ENCODE measurements at places on chromosomes 7 and 10.

GRCh38 chr10:1085258-1085657 is 29.1 kb downstream of the WDR37 start:
- no peak for DNase-seq

DNA sequence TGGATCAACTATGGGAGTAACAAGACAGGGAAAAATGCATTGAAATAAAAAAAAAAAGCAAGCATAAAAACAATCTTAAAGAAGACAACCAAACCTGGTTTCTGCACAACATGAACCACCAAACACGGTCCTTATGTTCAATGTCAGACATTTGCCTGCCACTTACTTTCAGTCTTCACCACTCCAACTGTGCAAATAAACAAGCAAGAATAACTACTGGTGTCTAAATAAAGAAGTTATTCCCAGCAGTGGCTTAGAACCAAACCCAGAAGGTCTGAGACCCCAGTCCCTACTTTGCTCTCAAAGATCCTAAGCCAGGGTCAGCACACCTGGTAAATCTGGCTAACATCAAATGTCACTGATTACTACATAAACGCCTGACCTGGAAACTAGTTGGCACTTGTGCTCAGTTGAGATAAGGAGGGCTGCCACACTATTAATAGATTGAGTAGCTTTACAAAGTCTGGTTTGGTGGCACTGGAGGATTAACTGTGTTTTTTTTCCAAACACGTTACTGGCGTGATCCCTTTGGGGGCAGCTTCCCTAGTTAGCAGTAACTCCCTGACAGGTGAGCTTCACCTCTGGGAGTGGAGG is 62.7 kb upstream of the ABLIM1 start:
- DNase-seq, result no peak

DNA sequence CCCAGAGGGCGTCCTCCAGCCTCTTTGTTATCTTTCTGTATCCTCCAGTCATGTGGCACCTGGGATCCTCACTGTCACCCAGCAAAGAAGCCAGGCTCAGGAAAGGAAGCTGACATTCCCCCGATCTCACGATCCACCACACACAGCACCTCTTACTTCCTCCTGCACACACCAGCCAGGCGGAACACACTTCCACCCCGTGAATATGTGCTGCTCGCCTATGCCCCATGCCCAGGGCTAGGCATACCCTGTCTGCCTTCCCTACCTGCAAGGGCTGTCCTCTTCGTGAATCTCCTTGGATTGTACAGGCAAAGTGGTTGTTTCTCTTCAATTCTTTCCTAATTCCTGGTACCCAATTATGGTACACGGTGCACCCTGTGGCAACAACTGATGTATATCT is 191.0 kb downstream of the TNS3 start:
- DNase-seq, result no peak

DNA sequence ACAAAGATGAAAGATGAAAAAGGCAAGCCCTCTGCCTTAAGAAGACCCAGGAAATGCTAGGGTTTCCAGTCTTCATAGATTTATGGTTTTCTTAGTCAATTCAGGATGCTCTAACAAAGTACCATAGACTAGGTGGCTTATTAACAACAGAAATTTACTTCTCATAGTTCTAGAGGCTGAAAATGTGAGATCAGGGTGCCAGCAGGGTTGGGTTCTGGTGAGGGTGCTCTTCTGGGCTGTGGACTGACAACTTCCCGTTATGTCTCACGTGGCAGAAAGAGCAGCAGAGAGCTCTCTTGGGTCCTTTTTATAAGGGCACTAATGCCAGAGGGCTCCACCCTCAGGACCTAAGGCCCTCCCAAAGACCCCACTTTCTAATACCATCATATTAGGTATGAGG is 23.7 kb downstream of the ELMO1 start:
- no peak for DNase-seq

GRCh38 chr7:127943541-127944521 is 87.4 kb downstream of the LRRC4 start:
- DNase-seq, result no peak

- DNase-seq, result no peak
Measured at GRCh38 chr7:24757353-24758275, at the start of gene GSDME. Gene GSDME, minus strand, starts transcription at chr7:24757464. Its CDS starts 7,690 bp downstream, at chr7:24749774.

- peak; percentile 12 for DNase-seq
Measured at GRCh38 chr10:2791774-2792443, 275.4 kb upstream of the PFKP start.

GRCh38 chr10:103982639-103983038 is 15.7 kb downstream of the SLK start:
- no peak for DNase-seq

DNA sequence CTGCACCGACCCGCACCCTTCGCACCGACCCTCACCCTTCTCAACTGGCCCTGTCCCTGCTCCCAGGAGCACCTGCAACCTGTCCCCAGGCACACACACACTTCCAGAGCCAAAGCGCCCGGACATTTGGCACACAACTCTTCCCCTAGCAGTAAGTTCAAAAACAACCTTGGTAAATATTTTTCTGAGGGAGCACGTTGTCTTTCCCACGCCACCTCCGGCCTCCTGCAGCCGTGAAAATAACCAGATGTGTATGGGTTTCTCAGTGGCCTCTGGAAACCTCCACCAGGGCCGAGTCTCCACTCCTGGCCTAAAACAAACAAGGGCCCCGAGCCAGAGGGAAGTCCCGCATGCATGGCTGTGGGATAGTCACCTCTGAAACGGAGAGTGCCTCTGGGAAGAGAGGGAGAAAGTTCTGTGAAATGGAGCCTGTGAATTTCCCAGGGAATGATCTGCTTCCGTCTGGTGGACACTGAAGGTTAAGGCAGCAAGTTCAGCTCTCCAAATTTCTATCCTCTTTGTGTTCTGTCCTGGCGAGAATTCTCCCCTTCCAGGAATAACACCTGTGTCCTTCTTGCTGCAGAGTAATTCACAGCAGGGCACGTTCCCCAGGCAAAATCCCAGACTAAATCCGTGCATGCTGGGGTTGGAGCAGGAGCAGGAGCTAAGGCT is 15.8 kb downstream of the PODXL start:
- DNase-seq, result no peak

GRCh38 chr7:70577078-70577477 is 554.9 kb upstream of the GALNT17 start:
- no peak for DNase-seq

Measured in stimulated activated CD4-positive, alpha-beta T cell treated with anti-CD3 and anti-CD28 coated beads, Interleukin-1b, Interleukin-23, amount 100 ng/mL, for 48 hours (primary cell).